Fibroblast of the conjunctiva (primary cell): ENCODE measurements at places on chromosomes 4 and X.

DNA sequence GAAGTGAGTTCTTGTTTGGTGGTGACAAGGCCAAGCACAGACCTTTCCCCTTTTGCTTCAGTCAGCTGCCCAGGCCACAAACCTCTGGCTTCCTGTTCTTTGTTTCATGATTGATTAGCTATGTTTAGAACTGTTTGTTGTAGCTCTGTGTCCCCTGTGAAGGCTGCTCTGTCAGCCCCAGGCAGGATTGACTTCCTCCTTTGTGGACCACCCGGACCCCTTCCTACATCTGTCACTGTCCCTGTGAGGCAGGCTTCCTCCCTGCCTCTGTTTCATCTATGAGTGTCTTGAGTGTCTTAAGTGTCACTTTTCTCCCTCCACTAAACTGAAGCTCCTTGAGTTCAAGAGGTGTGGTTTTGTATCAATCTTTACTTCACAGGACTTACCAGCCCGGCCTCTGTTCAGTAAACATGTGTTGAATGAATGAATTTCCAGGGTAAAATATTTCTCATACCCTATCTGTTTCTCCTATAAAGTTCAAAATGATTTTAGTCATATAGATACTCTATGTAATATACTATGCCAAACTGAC is 83.5 kb downstream of the ZNF674 start:
- no peak for DNase-seq

DNA sequence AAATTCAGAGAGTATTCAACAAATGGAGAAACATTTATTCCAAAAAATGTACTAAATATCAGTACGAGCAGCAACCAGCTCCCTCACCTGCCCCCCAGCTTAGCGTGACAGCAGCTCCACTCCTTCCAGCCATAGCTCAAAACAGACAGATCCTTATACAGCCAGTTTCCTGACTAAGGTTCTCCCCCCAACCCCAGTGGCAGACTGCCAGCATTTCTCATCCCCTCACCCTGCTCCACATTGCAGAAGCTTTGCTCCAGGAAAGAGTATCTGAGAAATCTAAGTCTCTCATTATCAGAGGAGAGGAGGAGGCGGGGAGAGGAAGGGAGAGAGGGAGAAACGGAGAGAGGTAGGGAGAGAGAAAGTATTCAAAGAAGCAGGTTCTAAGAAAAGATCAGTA is 53.3 kb upstream of the PASD1 start:
- DNase-seq: no peak

- DNase-seq: no peak
These were observed 188.5 kb downstream of the KLHL4 start for GRCh38 chrX:87706134-87706533.

DNA sequence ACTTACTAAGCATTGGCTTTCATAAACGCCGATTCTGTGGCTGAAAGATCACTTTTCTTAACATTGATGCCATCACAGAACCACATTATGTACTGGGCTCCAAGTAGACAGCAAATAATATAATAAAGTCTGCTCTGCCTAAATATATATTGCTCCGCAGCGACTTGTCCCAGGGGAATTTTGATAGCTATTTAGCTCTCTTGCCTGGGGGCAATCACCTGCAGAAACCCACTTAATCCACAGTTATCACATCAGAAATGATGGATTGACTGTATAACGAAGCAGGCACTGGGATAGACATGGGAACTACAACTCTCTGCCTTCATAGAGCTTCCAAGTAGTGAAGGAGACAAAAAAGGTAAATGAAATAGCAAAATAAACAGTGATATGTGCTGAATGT is 48.0 kb upstream of the MYOZ2 start:
- DNase-seq: no peak

- DNase-seq: no peak
These were observed at the start of gene ASB5 for GRCh38 chr4:176268963-176269362. Gene ASB5, minus strand, starts transcription at chr4:176269222. Its CDS starts 114 bp downstream, at chr4:176269108.

DNA sequence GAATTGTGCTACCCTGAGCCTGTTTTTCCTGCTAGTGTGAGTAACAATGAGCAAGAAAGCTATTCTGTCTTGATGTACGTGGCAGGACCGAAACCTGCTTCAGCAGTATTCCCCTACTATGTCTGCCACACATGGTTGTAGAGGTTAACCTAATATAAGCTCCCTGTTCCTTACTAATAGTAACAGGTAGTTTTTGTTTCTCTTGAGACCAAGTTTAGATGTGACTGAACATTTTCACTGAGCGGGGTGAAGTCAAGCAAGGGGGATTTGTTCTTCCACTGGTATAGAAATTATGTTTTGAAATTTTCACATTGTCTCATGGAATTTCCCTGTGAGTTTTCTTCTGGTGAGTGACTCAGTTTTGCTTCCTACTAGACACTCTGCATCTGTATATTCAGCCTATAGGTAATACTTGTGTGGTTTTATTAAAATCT is 37.3 kb downstream of the RRAGB start:
- DNase-seq: no peak

GRCh38 chrX:95101851-95102390 is 1427.9 kb downstream of the FAM133A start:
- no peak for DNase-seq

DNA sequence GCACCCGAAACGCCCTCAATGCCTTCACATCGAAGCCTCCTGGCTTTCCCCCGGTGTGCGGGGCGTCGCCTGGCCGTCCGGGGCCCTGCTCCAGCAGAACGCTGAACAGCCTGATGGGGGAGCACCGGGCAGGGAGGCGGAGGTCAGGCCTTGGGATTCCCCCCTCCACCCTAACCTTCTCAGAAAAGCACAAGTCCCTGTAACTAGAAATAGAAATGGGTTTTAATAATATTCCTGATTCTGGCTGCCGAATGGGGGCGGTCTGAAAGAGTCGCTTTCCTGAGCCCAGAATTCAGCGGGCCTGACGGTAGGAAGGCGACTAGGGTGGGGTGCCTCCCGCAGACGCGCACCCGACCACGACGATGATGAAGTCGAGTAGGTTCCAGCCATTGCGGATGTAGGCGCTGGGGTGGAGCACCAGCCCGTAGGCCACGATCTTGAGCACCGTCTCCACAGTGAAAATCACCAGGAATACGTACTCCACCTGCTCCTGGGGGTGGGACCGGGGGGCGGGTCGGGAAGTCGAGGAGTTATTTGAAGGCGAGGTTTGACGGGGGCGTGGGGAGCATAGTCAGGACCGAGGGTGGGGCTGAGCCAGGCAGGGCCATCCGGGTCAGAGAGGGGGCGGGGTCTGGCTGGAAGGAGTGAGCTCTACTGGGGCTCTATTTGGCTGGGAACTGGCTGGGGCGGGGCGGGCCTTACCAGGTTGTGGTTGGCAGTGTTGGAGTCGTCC is 2.5 kb downstream of the CACNA1F start:
- DNase-seq: no peak

DNA sequence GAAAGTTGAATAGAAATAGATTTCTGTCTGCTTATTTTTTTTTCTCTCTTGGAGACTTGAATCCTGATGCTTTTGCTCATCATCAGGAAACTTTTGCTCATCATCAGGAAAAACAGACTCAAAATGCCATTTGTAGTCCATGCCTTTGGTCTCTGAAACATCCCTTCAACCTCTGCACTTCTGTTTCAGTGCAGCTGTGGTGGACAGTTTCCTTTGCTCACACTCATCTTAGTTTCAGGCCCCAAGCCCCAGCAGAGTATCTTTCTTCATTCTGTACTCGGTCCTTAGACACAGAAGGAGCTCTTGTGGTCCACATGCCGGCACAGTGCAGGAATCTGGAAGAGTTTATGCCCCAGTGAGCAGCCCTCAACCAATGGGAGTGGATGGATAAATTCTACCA is 337.9 kb downstream of the PPP3CA start:
- DNase-seq: no peak

- DNase-seq: peak; percentile 40
These were observed 388.4 kb upstream of the SPOCK3 start for GRCh38 chr4:167622481-167623240.

- no peak for DNase-seq
These were observed 18.5 kb downstream of the VSIG4 start for GRCh38 chrX:66021401-66021764.

GRCh38 chr4:173056271-173056670 is 112.3 kb upstream of the GALNT7 start:
- no peak for DNase-seq

DNA sequence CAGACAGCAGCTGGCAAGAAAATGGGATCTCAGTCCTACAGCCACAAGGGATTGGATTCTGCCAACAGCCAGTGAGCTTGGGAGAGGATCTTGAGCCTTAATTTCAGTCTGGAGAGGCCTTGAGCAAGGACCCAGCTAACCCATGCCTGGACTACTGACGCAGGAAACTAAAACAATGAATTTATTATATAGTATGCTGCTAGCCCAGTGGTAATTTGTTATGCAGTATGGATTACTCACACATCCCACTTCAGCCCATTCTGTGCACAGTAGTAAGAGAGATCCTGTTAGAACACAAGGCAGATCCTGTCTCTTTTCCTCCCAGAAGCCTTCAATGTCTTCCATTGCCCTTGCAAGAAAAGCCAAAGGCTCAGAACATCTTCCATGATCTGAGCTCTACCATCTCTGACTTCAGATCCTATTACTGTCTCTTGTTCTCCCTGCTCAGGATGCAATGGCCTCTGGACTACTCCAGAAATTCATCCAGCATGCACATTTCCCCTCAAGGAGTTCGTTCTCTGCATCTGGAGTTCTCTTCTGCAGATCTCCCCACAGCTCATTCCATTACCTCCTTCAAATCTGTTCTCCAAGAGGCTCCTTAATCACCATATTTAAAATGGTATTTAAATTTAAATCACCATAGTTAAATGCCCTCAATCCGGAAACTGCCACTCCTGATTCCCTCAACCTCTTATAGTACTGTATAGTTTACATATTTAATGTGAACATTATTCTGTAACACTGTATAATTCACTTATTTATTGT is 27.6 kb downstream of the SMIM20 start:
- no peak for DNase-seq

DNA sequence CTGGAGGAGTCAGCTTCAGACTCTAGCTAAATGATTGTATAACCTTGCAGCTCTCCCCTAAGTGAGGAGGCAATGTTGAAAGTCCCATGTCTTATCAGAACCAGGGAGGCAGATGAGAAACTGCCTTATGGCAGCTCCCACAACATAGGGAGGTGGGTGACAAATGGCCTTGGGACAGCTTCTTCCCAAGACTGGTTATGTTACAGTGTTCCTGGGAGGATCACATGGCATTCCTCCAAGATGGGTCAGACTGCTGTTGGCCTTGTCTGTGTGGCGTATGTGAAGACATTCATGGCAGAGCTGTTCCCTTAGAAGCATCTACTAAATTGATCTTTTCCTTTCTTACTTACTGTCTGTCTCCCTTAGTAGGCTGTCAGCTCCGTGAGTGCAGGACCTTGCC is 42.0 kb downstream of the HPRT1 start:
- DNase-seq: no peak

DNA sequence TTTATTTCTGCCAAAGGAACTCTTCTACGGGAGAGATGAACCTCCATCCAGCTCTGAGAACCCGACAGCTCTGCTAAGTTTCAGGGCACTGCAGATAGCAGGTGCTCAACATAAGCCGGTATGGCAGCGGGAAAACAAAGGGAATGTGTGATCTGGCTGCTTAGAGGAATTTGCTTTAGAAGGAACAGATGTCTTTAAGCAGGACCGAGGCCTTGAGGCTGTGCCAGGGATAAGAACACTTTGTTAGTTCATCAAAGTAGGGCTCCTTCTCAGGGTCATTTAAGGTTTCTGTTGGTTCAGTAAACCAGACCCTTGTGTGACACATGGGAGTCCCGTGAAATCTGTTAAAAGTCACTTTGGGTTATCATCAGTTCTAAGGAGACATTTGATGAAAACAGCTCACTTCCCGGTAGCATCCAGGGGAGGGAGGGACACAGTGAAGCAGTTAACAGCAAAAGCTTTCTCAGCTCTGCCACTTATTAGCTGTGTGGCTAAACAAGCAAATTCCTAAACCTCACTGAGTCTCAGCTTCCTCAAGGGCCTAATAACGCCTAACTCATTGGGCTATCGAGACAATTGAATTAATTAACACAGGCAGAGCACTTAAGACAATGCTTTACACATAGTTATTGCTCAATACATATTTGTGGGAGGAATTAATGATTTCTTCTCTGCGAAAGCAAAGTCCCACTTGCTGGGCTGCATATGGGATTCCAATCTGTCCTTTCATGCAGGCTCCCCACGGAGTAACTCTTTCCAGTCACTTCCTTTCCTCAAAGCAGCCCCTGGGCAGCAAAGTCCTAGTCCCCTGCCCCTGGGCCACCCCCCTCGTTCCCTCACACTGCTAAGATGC is 2.9 kb upstream of the FTSJ1 start:
- no peak for DNase-seq

DNA sequence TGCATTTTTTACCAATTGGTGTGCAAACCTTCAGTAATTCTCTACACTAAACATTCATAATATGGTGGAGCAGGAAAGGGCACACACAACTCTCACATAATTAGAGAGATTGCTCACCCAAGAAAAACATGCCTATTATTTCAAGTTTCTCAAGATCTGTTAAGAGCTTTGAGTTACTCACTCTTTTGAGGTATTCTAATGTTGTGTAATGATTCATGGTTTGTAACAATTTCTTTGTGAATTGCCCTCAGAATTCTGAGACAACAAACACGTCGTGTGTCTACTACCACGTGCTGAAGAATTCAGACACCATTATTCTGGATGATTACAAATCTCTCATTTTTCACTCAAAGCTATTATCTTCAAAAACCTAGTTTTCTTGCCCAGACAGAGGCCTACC is 82.8 kb downstream of the PDGFC start:
- peak; percentile 2 for DNase-seq

- no peak for DNase-seq
These were observed 45.8 kb downstream of the DCLK2 start for GRCh38 chr4:150123796-150124677.

GRCh38 chr4:151031831-151032605 is 16.9 kb upstream of the LRBA start:
- no peak for DNase-seq

DNA sequence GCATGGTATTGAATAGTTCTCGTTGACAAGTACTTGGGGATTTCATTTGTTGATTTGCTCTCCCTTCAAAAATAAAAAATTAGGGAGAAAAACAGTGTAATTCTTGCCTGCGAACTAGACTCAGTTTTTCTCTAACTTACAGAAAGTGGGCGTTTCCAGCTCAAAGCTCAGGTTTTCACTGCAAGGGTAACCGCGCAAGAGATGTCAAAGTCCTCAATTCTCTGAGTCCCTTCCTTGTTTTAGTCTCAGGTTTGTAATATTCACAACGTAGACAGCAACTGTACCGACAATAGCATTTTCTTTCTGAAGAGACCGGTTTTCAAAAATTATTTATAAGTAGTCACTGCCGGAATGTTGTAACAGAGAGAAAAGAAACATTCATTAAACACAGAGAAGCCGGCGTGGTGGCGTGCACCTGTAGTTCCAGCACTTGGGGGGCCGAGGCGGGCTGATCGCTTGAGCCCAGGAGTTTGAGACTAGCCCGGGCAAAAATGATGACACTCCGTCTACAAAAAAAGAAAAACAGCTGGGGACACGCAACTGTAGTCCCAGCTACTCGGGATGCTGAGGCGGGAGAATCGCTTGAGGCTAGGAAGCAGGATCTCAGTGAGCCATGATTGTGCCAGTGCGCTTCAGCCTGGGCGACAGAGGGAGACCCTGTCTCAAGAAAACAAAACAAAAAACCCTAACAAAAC is 774 bp downstream of the ZCCHC4 start:
- DNase-seq: no peak

GRCh38 chrX:23465985-23466384 is 131.3 kb downstream of the PTCHD1 start:
- no peak for DNase-seq
